Fibroblast of the aortic adventitia (primary cell): ENCODE measurements at places on chromosomes 4 and X. TPM values are rescaled to one million over a fixed set of nuclear protein-coding genes. Genes with fewer than 3 reads are reported as not detected.

The TASL gene
- not detected in 2 replicates for total RNA-seq

The NKX3-2 gene
- 0.18 and 1.9 TPM in 2 replicates for total RNA-seq

The F9 gene
- total RNA-seq: not detected in 2 replicates

The FAM133A gene
- 0.45 TPM in 1 of 2 replicates, not detected in the other for total RNA-seq

The SPINK2 gene
- not detected in 2 replicates for total RNA-seq

The DYNLT3 gene
- total RNA-seq: 19.4 and 64.2 TPM in 2 replicates
